ENCODE measurements at places on chromosomes 1 and 21.

GRCh38 chr1:66217561-66217960 lies 316.4 kb upstream of the SGIP1 start:
- DNase-seq = no peak

GRCh38 chr21:42840411-42841155 lies 38.8 kb downstream of the WDR4 start:
- no peak for DNase-seq

DNA sequence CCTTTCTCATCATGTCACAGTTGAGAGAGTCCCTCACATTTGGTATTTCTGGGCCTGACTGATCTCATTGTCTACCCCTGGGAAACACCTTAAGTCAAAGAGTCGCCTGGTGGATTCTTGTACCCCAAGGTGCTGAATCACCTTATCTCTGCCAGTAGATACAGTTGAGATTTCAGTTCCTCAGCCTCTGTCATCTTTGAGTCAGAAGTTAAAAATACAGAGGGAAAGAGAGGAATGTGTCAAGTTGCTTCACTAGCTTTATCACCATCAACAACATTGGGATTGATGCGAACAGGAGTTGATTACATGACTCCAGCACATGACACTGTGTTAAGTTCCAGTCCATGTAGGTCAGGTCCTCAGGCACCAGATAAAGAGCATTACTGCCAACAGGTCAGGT lies 513.0 kb downstream of the NUF2 start:
- no peak for DNase-seq

DNA sequence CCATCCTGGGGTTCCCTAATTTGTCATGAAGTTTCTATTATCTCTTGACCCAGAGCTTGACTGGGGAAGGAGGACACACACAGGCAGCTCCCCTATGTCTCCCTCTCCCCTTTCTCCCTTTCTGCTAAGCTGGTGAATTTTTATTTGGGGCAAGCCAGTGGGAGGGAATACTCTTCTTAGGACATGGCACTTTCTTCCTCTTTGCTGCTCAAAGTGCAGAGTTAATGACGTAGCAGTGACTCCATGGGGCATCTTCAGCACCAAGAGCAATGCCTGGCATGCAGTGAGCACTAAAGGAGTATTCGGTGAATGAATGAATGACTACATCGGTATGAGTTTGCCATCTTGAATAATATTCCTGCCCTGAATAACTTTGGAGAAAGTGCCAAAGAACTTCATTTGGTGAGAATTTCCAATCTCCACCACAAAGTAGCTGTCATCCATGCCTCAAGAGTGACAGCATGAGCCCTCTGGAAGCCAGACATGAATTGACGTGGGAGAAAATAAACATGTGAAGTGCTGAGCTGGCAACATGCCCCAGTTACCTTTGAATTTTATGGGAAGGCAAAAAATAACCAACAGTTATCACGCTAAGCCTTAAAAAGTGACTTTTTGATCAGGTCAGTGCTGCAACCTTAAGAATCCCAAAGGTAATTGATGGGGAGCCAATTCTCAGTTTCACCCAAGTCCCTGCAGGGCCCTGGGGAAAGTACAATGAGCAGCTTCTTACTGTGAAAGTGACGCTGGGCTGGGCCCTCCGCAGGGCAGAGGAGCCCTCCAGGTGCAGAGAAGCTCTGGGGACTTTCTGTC lies 22.1 kb upstream of the ATF3 start:
- DNase-seq = no peak
